ENCODE measurements at places on chromosomes 3 and 15.

DNA sequence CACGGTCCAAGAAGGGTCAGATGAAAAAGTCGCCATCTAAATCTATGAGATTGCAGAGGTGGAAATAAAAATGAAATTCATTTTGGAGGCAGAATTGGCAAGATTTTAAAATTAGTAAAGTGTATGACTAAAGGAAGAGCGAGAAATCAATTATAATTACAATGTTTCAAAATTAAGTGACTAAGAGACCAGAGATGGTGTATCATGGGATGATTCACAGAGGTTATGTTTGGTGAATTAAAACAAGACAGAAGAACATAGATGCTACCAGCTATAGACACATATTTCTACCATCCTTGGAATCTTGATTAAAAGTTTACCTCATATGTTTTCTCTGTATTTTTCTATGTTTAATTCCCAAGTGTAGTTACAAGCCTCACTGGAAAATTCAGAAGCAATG lies 308.9 kb upstream of the DNAJC19 start:
- DNase-seq: no peak

GRCh38 chr3:45216021-45216609 lies 10.0 kb downstream of the TMEM158 start:
- DNase-seq: no peak

GRCh38 chr3:64027658-64028057 lies 4.4 kb upstream of the PSMD6 start:
- DNase-seq: no peak

DNA sequence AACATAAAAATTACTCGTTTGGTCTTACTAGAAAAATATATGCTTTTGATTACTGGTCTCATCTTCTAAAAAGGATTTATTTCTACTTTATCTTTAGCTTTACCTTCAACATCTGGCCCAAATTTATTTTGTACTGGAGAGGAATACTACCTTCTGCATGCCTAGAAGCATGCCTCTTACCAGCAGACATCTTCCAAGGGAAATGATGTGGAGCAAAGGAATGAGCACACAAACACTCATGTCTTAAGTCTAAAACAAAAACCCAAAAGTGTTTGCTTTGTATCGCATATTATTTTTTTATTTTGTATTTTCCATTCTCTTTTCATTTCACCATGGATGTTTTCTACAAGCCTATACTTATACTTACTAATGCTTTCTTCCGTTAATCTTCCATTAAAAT lies 304.6 kb upstream of the KCNMB2 start:
- no peak for DNase-seq

DNA sequence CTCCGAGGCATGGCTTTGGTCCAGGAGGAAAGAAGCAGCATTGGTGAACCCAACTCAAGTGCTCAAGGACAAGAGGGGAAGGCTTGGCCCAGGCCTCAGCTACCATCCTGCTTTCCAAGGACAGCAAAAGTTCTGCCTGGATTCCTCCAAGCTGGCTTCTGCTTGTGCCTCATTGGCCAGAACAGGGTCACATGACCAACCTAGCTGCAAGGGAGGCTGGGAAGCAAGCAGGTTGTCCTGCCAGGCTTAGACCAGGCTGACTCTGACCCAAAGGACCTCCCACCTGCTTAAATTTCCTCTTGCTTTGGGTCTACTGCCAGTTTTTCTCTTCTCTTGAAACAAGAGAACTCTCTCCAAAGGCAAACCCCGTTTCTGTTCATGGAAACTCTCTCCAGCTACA lies 70.7 kb downstream of the RPN1 start:
- DNase-seq: no peak
